ENCODE measurements at places on chromosomes 4 and X.

DNA sequence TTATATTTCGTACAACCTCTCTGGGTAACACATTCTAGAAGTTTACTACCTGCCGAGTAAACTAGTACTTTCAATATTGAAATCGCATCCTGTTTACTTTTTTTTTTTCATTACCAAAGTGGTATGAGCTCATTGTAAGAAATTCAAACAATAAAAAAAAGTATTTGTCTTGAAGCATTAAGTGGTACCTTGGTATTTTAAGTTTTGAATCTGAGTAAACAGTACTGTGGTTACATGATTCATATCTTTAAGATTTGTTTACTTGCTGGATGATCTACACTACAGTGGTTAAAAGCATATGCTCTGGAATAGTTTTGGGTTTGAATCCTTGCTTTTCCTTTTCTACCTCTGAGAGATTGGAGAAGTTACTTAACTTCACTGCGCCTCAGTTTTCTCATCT, 3.8 kb upstream of the MMGT1 start:
- DNase-seq = no peak

DNA sequence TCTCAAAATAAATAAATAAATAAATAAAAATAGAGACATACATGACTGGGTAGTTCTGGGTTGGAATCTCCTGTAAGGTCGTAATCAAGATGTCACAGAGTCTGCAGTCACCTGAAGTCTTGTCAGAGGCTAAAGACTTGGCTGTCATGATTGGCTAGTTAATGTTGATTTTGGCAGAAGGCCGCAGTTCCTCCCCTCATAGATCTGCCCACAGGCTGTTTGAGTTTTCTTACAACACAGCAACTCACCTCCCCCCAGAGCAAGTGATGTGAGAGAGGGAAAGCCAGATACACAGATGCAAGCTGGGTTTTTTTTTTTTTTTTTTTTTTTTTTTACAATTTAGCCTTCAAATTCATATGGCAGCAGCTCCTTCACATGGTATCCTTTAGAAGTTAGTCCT, 36.4 kb upstream of the BMPR1B start:
- DNase-seq = no peak

- no peak for DNase-seq
Measured at GRCh38 chr4:95537863-95538488, 10.8 kb downstream of the UNC5C start.

- DNase-seq = no peak
Measured at GRCh38 chr4:68878048-68878447, 62.3 kb downstream of the UGT2B10 start.

DNA sequence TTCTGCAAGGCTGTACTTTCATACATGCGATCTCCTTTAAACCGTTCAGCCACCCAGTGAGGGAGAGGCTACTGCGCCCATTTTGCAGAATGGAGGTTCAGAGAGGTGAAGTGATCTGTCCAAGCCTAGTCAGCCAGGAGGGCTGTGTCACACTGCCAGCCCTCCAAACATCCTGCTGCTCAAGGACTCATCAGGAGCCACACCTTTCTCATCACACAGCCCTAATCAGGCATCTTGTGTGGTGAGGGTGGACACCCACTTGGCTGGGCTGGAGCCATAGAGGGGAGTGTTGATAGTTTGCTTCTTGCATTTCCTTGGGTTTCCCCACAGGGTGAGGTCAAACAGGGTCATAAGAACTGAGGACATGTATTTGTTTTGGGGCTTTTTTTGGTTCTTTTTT, 5.4 kb upstream of the CXCR3 start:
- no peak for DNase-seq

- DNase-seq = no peak
Measured at GRCh38 chrX:8190341-8190830, 19.3 kb upstream of the VCX2 start.

DNA sequence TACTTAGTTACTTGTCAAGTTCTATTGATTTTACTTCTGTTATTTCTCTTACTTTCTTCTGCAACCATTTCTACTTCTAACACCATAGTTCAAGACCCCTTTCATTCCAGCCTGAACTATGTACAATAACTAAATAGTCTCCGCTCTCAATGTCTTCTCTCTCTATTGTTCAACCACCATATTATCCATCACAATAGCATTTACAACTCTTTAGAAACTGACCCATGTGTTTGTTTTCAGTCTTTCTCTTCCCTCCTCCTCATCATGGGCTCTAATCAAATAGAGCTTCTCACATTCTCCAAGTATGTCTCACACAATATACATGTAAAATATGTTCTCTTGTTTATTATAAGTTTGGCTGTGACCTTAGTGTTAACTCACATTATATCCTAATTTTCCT, 143.6 kb downstream of the ZAR1 start:
- no peak for DNase-seq

DNA sequence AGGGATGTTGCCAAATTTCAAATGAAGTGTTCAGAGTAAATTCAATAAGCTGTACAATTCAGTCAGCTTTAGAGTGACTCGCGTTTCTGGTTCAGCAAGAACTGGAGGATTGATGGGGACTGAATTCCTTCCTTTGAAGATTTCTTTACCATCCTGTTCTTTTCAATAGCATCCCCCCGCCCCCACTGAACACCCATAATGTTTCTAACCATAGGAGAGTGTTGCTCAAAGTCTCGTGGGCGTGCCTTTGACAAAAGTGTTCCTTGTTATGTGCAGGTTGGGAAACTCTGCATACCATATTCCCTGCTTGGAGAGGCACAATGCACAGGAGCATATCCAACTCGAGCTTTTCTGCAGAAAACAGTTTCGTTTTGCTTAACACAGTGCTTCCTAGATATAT, 323.5 kb upstream of the CASK start:
- DNase-seq = no peak

Data from NCI-H82 (cell line).